BJ (cell line): ENCODE measurements at places on chromosomes 12 and 14. TPM values are rescaled to one million over a fixed set of nuclear protein-coding genes. Genes with fewer than 3 reads are reported as not detected.

DNA sequence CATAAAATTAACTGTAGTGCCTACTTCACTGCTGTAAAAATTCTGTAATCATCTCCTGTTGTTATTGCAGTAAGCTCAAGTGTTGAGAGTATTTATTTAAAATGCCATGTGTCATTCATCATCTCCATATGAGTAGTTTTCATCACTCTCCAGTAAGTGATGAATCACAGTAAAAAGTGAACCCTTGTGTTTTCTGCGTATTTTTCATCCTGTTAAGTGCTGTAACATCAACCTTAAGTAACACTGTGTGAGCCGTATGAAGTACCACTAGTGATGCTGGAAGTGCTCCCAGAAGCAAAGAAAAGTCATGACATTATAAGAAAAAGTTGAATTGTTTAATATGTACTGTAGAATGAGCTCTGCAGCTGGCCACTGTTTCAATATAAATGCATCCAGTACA, 55.4 kb downstream of the SLCO1B3 start:
- DNase-seq: no peak

The DGLUCY gene
- polyA plus RNA-seq: 14.3 and 18.9 TPM in 2 replicates

DNA sequence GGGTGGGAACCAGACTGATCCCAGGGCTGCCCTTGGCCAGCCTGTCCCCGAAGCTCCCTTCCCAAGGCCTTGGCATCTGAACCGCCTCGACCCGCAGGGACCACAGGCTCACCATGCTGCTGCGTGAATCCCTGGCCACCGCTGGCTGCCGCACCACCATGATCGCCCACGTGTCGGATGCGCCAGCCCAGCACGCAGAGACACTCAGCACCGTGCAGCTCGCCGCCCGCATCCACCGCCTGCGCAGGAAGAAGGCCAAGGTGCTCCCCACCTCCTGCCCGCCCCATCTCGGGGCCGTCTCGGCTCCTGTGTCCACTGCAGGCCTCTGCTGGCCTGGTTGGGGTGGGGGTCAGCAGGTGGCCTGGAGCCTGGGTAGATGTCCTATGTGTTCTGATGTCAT, 35.7 kb downstream of the KIF26A start:
- DNase-seq: no peak

The COL2A1 gene
- not detected in 2 replicates for polyA plus RNA-seq

- DNase-seq: no peak
Observed at GRCh38 chr12:52759218-52759617, 17.9 kb downstream of the KRT76 start.

DNA sequence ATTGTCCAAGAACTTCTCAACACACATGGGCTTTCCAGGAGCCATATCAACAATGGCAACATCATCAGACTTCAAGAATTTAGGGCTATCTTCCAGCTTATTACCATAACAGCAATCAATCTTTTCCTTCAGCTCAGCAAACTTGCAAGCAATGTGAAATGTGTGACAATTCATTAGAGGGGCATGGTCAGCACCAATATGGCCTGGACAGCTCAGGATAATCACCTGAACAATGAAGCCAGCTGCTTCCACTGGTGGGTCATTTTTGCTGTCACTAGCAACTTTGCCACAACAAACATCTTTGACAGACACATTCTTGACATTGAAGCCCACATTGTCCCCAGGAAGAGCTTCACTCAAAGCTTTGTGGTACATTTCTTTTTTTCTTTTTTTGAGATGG, 5.9 kb upstream of the NEDD1 start:
- DNase-seq: no peak

GRCh38 chr12:47860279-47860841, 40.7 kb upstream of the HDAC7 start:
- no peak for DNase-seq

The PTPRB gene
- polyA plus RNA-seq: 1.7 and 2.1 TPM in 2 replicates
